ENCODE measurements at places on chromosomes 4 and X.

- no peak for DNase-seq
Measured at GRCh38 chr4:7630568-7631287, 196.0 kb upstream of the PSAPL1 start.

DNA sequence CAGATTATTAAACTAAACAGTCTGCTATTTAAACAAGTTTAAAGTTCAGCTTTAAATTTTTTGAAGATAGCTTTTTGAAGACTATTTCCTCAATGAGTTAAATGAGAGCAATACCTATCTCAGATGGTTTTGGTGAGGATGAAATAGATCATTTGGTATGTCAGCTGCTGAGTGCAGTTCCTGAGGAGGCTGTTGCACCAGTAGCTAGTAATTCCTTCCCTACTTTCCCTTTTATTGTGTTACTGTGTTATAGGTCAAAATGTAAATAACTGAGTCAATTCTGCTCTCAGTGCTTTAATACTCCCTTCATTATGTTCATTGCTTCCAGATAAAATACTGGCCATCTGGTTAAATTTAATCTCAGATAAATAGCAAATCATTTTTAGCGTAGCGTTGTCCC, 48.6 kb downstream of the BMPR1B start:
- no peak for DNase-seq

- DNase-seq, result no peak
Measured at GRCh38 chr4:74415602-74416300, 29.2 kb upstream of the AREG start.

GRCh38 chr4:66558651-66559050, 888.4 kb upstream of the EPHA5 start:
- DNase-seq, result no peak

DNA sequence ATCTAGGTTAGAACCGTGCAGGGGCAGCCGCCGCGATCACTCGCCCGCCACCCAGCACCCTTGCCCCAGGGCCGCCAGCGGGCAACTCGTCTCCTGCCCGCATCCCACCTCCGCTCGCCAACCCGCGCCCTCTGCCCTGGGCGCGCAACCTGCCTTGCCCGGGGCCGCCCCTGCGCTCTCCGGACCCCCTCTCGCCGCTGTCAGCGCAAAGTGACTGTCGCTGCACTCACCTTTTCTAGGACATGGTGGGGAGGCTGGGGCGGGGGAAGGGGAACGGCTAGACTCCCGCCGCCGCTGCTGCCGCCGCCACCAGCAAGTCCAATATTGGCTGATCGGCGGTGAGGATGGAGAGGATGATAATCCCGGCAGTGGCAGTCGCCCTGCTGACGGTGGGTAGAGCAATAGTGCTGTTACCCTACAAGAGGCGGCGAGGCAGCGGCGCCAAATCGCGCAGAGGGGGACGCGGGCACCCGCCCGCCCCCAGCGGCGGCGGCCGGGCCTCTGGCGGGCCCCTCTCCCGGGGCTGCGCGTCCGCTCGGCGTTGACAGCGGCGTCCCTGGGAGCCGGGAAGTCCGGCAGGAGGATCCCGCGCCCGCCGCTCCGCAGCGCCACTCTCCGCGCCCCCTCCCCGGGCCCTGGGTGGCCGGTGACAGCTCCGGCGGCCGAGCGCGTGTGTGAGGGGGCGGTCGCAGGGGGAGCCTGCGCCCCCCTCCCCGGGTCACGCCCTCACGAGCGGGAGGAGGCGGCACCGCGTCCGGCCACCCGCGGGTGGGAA, 2.3 kb upstream of the NR3C2 start:
- peak; percentile 45 for DNase-seq

GRCh38 chr4:20724915-20725314, 24.7 kb downstream of the PACRGL start:
- DNase-seq, result no peak

GRCh38 chrX:119155416-119156035, 27.9 kb upstream of the KIAA1210 start:
- DNase-seq, result no peak

DNA sequence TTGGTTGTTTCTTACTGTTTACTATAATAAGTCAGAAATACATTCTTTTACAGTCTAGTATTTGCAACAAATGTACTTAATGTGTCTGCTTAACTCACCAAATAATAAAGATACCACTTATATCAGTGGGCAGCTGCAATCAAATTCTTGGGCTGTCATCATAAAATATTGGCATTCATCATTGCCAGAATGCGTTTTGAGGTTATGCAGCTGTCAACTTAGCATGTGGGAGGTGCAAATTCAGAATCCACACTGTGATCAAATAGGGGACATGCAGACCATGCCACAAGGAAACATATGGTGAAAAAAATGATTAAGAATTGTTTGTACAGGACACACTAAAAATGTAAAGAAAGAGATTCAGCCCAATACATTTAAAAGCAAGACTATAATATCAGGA, 86.5 kb downstream of the HCCS start:
- DNase-seq, result no peak

DNA sequence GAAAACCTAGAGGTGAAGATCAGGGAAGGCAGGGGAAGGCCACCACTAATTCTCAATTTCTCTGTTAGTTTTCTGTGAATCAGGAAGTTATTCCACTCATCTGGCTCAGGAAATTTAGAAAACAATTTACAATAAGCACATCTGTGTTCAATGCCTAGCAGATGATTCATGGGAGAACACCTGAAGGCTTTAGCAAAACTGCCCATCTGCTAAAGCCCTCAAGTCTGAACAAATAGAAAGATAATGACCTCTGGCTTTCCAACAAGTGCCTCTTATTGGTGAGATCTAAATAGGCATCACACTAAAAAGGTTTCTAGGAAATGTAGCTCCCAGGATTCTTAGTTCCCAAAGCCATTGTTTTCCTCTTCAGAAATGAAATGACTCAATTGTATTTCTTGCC, 122.1 kb upstream of the GNPDA2 start:
- DNase-seq, result no peak

DNA sequence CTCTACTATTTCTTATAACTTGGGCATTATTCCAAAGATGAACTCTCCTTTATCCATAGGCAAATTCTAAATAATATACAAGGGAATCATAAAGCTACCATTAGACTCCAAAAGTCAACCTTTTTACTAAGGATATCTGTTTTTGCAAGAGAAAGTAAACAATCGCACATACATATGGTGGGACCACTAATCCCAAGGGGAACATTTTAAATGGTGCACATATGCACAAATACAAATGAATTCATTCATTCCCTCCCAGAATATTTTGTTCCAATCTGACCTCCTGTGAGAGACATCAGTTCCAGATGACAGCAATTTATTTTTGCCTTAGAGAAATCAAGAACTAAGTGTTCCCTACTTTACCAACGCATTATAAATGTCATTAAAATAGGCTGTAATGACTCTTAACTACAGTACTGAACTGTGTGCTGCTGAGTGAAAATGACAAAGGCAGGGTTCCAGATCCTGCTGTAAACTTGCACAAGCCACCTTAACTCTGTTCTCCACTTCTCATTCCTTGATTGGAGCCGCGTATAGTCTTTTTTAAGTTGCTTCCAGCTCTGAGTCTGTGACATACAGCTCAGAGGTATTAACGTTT, 2.0 kb downstream of the DHX15 start:
- no peak for DNase-seq

GRCh38 chr4:139665079-139665689, 435 bp upstream of the MGST2 start:
- DNase-seq, result no peak
